ENCODE measurements at places on chromosomes 7 and 10.
A peak's percentile ranks its signal among the peaks of the same experiment; 100 is the strongest.

DNA sequence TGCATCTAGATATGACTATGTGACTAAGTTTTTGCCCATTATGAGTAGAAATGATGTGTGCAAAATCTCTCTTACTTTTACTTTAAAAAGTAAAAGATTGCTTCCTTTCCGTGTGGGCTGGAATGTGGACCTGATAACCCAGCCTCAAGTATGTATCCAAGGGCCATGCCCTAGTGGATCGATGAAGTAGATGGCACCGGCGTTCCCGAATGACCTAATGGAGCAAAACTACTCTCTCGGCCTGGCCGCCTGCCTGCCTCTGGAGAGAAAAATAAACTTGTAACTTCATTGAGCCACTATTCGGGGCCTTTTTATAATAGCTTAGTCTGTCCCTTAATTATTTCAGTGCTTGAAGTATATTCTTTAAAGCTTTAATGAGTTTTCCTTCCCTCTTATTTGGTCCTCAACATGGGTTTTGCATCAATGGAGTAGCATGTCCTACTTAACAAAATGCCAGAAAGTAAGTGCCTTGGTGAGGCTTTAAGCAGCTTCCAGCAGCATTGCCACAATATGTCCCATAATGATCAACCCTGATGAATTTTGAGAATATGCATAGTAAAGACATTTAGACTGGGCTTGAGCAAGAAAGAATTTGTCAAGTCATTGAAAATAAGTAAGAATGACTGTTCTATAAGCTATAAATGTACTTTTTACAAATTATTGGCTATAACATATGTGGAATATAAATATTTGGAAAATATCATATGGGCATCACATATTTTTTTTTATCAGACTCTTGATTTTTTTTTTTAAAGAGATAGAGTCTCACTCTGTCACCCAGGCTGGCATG is 61.4 kb downstream of the PLXDC2 start:
- DNase-seq: no peak

- DNase-seq: no peak
These were observed 544.9 kb upstream of the ADARB2 start for GRCh38 chr10:2282202-2282601.

GRCh38 chr7:141737118-141737835 is 881 bp upstream of the SSBP1 start:
- peak; percentile 33 for DNase-seq

DNA sequence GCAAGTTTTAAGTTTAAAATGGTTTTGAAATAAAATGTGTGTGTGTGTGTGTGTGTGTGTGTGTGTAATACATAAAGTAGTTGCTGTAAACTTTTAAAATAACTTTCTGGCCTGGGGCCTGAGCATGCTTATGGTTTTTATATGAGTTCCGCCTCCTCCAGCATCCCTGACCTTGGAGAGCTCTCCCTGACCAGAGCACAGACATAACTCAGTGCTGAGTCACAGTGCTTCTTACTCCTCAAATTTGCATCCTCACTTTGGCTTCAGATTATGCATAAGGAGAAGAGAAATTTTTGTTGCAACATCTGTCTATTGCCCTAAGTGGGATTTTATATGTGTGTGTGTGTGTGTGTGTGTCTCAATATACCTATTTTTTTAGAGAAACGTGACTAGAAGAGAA is 200.8 kb downstream of the ELMO1 start:
- DNase-seq: no peak

DNA sequence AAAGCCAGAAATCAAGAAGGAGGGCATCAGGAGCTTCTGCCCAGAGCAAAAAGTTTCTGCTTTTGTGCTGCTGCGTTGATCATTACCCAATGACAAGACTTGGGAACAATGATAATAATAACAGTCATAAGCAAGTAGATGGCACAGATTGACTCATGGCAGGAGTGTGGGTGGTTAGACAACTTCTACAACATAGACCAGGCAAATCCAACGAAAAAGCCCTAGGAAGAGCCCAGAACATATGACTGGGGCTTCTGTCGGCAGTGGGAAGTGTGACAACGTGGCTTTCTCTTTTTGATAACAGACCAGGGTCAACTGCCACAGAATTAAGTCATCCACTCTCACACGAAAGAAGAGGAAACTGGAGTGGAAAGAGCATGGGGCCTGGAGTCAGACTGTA is 85.4 kb upstream of the TRIL start:
- no peak for DNase-seq

GRCh38 chr10:29841724-29842649 is 207.2 kb upstream of the SVIL start:
- DNase-seq: peak; percentile 56

DNA sequence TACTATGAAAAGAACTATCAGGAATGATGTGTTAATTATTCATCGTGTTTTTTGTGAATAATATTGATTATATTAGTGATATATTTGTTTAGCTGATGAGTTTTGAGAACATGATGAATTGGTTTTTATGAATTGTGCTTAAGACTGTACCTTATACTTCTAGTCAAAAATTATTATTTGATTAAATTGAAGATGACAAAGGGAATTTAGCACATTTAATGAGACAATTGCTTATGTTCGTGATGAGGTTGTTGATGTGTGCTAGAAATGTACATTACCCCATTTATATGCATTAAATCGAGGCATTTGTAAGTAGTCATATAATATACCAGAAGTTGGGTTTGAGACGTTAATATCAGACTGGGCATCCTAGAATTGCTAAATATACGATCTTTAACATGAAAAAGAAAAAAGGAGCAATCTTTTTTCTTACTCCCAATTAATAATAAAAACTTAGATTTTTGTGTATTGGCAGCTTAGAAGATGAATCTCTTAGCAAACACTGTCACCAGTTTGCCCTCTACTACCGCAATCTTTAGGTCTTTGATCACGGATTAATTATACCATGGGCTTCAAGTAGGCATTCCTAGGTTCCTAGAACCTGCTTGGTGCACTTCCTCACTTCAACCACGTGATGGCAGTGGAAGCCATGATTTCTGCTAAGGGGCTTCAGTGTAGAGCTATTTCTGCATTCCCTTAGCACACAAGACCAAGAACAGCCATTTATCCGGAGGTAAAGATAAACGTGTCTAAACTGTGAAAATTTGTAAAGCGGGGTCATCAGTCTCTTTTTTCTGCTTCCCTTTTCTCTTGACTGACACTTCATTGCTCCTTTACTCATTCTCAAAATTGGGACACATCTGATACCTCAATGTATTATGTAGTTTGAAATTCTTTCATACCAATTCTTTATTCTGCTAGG is 1.6 kb downstream of the KLHDC10 start:
- DNase-seq: peak; percentile 86

- no peak for DNase-seq
These were observed 49.5 kb downstream of the WNT2 start for GRCh38 chr7:117273325-117273724.

GRCh38 chr10:66931340-66931948 is 5.6 kb downstream of the LRRTM3 start:
- peak; percentile 73 for DNase-seq

GRCh38 chr7:96936621-96937020 is 68.7 kb upstream of the DLX6 start:
- no peak for DNase-seq

DNA sequence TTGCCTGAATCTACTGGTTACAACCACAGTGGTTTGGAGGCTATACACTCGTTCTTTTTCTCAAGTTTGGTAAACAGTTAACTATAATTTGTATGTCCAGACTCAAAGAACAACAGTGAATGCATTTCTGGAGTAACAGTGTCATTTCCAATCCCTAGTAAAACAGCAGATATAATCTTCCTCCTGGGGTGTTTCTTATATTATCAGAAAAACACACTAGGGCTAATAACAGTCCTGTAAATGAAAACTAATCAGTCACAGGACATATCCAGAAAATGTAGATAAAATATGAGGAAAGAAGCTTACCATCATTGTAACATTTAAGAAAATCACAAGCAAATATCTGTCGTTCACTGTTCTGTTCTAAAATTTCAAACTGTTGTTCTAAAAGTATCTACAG is 82.6 kb downstream of the LRRN3 start:
- DNase-seq: no peak

GRCh38 chr10:85446827-85447226 is 919.8 kb downstream of the GRID1 start:
- DNase-seq: no peak

GRCh38 chr10:111233439-111233838 is 156.6 kb downstream of the ADRA2A start:
- DNase-seq: no peak

DNA sequence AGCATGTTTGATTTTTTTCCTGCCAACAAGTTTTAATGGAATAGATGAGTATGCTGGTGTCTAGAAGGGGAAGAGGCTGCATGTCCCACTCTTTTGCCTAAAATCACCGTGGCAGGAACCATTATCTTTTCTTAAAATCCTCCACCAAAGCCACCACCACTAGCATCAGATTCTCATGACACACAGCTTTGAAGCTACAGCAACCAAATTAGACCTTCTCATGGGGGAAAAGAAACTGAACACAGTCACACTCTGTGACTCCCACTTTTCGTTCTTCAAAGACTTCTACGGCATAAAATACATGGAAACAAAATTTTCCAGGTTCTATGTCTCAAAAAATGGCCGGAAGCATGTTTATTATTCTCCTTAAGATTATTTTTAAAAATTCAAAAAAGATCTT is 81.8 kb downstream of the SGMS1 start:
- no peak for DNase-seq

DNA sequence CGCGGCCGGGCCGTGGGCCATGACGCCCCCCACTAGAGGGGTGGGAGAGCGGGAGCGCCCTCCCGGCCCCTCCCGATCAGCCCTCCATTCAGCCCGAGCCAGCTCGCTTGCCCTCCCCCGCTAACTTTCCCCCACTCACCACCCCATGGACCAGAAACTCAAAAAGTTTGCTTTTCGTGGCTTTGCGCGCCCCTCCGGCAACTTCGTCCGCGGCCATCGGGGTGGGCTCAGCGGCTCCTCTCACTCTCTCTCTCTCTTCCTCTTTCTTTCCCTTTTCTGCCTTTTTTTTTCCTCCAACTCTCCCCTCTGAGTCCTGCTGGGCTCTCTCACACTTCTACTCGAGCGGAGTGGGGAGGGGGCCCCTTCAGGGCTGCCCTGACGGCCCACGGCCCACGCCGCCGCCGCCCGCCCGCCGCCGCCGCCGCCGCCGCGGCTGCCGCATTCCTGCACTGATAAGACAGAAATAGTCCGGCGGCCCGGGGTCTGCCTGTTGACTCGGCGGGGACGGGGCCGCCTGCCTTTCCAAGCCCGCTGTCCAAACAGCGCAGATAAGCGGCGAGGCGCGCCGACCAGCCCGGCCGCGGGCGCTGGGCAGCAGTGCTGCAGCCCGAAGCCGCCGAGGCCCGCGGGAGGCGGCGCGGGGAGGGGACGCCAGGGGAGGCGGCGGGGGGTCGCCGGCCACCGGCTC is at the start of gene SMARCD3:
TSS of gene SMARCD3 (minus strand) at position 349 of the 688 bp plus-strand sequence. CDS start at position 217, 132 bp downstream.
- DNase-seq: peak; percentile 36

DNA sequence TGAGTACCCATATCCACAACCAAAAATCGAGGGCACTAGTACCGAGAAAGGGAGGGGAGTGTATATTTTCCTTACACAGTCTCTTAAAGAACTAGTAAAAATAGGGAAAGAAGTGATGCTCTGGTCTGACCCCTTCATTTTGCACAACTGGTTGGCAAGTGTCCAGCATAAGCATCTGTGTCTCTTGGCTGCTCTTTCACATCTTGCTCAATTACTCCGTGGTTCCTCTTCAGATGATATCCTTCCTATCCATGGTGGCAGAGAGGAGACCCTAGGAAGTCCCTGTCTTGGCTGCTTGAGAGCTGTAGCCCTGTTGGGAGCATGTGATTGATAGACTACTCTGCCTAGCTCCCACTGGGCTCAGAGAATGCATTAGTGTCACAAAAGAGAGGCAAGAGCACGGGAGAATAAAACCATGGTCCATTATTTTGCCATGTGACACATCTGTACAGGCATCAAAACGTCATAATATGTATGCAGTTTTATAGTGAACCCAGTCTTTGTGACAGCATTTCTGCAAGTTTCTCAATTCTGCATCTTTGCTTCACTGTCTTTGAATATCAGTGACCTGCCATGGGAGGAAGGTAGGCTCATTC is 111.8 kb upstream of the ANKRD1 start:
- DNase-seq: no peak

- peak; percentile 53 for DNase-seq
These were observed 443 bp downstream of the RNF32 start for GRCh38 chr7:156640949-156641485.

GRCh38 chr7:107130487-107131220 is 38.1 kb upstream of the HBP1 start:
- DNase-seq: peak; percentile 9

GRCh38 chr7:95046494-95047240 is 139.3 kb downstream of the PPP1R9A start:
- no peak for DNase-seq

DNA sequence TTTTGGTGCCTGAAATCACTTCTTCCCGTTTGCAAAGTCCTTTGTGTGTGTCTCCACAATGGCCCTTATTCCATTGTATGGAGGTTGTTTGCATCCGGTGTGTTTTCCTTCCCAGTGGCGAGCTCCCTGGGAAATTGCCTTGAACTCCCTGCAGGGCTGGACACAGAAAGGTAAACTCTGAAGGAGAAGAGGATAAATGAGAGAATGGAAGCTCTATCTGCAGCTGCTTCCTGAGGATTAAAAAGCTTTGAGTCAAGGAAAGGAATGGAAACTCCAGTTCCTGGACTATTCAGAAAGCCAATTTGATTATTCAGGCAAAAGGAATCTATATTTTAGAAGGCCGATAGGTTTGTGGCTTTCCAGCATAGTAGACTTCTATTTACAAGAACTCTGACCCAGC is 4.4 kb upstream of the GRK5 start:
- DNase-seq: no peak

- no peak for DNase-seq
These were observed 19.2 kb upstream of the MET start for GRCh38 chr7:116652793-116653192.

DNA sequence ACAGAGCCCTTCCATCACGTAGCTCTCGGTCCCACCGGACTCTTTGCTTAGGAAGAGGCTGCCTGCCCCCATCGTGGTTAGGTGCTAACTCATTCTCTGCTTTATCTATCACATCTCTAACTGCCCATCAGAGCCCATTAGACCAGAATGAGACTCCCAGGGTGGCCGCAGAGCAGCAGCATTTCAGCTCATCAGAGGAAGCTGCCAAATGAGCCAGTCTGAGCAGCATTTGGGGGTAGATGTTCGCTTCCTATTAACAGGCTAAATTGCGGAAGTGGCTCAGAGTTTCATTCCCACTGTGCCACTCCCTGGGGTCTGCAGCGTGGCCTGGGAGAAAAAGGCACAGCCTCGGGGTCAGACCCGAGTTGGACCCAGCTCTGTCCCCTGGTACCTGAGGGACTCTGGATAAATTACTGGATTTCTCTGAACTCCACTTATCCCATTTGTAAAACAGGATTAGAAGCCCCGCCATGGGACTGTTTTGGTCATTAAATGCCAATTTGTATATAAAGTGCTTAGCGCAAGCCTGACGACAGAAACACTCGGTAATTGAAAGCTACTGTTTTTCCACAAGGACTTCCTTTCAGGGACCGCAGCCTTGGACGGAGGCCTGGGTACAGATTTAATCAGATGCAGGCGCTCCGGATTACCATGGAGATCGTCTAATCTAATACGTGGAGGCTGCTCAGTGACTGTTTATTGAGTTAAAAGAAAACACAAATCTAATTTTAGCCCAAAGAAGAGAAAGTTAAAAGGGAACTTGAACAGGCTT is 73.8 kb upstream of the PRLHR start:
- DNase-seq: no peak

Measured in A549 (cell line).